ENCODE measurements at places on chromosomes 12 and 14. TPM values are rescaled to one million over a fixed set of nuclear protein-coding genes. Genes with fewer than 3 reads are reported as not detected.

BIN2 gene
- 5.1 TPM for polyA plus RNA-seq

KLRC3 gene
- polyA plus RNA-seq, result not detected

MEG3 gene
- polyA plus RNA-seq, result 87.8 TPM

NUDT14 gene
- polyA plus RNA-seq, result 35.2 TPM

ST8SIA1 gene
- 5.8 TPM for polyA plus RNA-seq

ADAMTS20 gene
- 0.96 TPM for polyA plus RNA-seq

KLRG1 gene
- 1.5 TPM for polyA plus RNA-seq

DHRS2 gene
- 17.4 TPM for polyA plus RNA-seq

SIRT4 gene
- polyA plus RNA-seq, result 2.7 TPM

TDRD9 gene
- 3.3 TPM for polyA plus RNA-seq

FLRT2 gene
- 163 TPM for polyA plus RNA-seq

LRFN5 gene
- polyA plus RNA-seq, result 13.0 TPM

IL26 gene
- not detected for polyA plus RNA-seq

GZMH gene
- polyA plus RNA-seq, result not detected

RPL10L gene
- polyA plus RNA-seq, result 0.40 TPM

CDKN1B gene
- 70.5 TPM for polyA plus RNA-seq

PAX9 gene
- polyA plus RNA-seq, result 0.24 TPM

NR4A1 gene
- polyA plus RNA-seq, result 11.4 TPM

DTX3 gene
- 56.5 TPM for polyA plus RNA-seq

CLEC4D gene
- 0.37 TPM for polyA plus RNA-seq

ACSM4 gene
- not detected for polyA plus RNA-seq

MFAP5 gene
- polyA plus RNA-seq, result 3.3 TPM

ZNF705A gene
- polyA plus RNA-seq, result not detected

ANG gene
- polyA plus RNA-seq, result 4.0 TPM

RSRC2 gene
- 180 TPM for polyA plus RNA-seq

RPS26 gene
- polyA plus RNA-seq, result 146 TPM

KRT76 gene
- not detected for polyA plus RNA-seq

LRIG3 gene
- 33.3 TPM for polyA plus RNA-seq

CLEC9A gene
- 0.38 TPM for polyA plus RNA-seq

KRT80 gene
- polyA plus RNA-seq, result 1.0 TPM

PPP1CC gene
- polyA plus RNA-seq, result 165 TPM

SDR9C7 gene
- 0.23 TPM for polyA plus RNA-seq

WNT1 gene
- polyA plus RNA-seq, result not detected

UTP20 gene
- polyA plus RNA-seq, result 16.0 TPM

PYGL gene
- 18.1 TPM for polyA plus RNA-seq

Measured in right renal pelvis (tissue), 4 donors.